ENCODE measurements at places on chromosomes 7 and 10. TPM values are rescaled to one million over a fixed set of nuclear protein-coding genes. Genes with fewer than 3 reads are reported as not detected.

DNA sequence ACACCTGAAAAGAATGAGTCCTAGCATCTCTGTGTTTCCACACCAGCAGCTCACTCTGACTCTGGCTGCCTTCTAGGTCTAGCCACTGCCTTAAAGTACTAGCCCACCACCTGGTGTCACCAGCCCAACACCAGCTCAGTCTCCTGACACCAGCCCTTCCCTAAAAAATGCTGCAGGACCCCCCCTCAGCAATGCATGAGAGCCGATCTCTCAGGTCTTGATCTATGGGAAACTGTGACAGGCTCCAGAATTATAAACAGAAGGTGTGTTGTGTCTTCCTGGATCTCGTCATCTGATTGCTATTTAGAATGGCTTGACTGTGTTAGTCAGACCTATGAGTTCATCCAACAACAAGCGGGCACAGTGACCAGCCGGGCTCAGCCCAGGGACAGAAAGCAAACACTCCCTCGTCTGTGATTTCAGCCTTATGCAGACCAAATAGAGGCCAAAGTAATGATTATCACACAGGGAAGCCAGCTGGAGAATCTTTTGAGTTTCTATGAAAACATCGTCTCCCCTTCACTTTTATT lies 66.6 kb downstream of the CUBN start:
- no peaks in the 10 kb centered on the region for H3K27me3 ChIP-seq
- DNase-seq = peak; percentile 72
- peaks cover 7% of the 10 kb centered on the region for H3K36me3 ChIP-seq
- H3K4me3 ChIP-seq = peak overlapping the region; percentile 51
- peaks cover 52% of the 10 kb centered on the region for H3K4me1 ChIP-seq
- H3K27ac ChIP-seq = peak overlapping the region; percentile 63

DNA sequence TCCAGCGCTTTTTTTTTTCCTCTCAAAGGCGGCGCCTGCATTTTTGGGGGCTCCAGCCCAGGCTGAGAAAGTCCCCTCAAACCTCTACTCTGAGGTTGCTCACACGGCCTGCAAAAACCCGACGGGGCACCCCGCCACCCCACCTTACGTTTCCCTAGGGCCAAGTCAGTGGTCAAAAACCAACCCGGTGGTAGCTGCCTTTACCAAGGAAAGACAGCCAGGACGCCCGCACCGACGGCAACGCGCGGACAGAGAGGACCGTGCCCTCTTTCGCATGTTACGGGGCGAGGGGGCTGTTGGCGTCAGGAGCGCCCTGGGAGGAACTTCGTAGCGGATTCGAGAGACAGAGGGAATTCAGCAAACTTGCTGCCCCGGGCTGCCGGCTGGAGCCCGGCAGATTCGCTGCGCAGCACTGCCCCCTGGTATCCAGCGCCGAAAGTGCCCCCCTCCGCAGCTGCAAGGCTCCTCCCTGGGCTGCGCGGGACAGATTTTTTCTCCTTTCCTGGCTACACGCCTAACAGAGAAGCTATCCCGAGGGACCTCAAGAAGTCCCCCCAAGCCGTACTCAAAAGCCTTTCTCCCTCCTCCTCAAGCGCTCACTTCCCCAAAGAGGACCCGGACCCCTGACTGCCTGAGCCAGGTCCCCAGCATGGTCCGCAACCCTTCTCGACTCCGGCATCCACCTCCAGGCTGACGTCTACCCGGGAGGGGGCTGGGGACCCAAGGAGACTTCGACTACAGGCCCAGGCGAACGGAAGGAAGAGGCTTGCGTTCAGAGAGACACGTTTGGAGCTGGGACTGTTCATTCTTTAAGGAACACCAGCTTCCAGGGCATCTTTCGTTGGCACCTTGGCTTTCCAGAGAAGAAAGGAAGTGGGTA lies 27.7 kb upstream of the VAX1 start:
- H3K4me1 ChIP-seq = peaks cover 6% of the 10 kb centered on the region
- no peaks in the 10 kb centered on the region for H3K36me3 ChIP-seq
- no peak overlapping the region for H3K4me3 ChIP-seq
- no peak overlapping the region for H3K27ac ChIP-seq
- peaks cover 33% of the 10 kb centered on the region for H3K27me3 ChIP-seq

- no peaks in the 10 kb centered on the region for H3K4me1 ChIP-seq
- no peaks in the 10 kb centered on the region for H3K36me3 ChIP-seq
- H3K27ac ChIP-seq = no peak overlapping the region
- peaks cover 8% of the 10 kb centered on the region for H3K27me3 ChIP-seq
- no peak for DNase-seq
These were observed 38.8 kb upstream of the SLC35G1 start for GRCh38 chr10:93854975-93855374.

- H3K27me3 ChIP-seq = peaks cover 11% of the 10 kb centered on the region
- DNase-seq = no peak
- H3K36me3 ChIP-seq = no peaks in the 10 kb centered on the region
- no peaks in the 10 kb centered on the region for H3K4me1 ChIP-seq
These were observed 156.9 kb upstream of the RHOBTB1 start for GRCh38 chr10:61100887-61101286.

Gene COL13A1
- total RNA-seq = 0.47 TPM
